ENCODE measurements at places on chromosomes 4 and X. TPM values are rescaled to one million over a fixed set of nuclear protein-coding genes. Genes with fewer than 3 reads are reported as not detected.

The GSX2 gene
- total RNA-seq: not detected

DNA sequence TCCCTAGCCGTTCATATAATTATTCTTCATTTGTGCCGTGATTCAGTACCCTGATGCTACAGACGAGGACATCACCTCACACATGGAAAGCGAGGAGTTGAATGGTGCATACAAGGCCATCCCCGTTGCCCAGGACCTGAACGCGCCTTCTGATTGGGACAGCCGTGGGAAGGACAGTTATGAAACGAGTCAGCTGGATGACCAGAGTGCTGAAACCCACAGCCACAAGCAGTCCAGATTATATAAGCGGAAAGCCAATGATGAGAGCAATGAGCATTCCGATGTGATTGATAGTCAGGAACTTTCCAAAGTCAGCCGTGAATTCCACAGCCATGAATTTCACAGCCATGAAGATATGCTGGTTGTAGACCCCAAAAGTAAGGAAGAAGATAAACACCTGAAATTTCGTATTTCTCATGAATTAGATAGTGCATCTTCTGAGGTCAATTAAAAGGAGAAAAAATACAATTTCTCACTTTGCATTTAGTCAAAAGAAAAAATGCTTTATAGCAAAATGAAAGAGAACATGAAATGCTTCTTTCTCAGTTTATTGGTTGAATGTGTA lies 7.0 kb downstream of the SPP1 start:
- DNase-seq: peak; percentile 7

The MAGEA1 gene
- total RNA-seq: 0.36 TPM

DNA sequence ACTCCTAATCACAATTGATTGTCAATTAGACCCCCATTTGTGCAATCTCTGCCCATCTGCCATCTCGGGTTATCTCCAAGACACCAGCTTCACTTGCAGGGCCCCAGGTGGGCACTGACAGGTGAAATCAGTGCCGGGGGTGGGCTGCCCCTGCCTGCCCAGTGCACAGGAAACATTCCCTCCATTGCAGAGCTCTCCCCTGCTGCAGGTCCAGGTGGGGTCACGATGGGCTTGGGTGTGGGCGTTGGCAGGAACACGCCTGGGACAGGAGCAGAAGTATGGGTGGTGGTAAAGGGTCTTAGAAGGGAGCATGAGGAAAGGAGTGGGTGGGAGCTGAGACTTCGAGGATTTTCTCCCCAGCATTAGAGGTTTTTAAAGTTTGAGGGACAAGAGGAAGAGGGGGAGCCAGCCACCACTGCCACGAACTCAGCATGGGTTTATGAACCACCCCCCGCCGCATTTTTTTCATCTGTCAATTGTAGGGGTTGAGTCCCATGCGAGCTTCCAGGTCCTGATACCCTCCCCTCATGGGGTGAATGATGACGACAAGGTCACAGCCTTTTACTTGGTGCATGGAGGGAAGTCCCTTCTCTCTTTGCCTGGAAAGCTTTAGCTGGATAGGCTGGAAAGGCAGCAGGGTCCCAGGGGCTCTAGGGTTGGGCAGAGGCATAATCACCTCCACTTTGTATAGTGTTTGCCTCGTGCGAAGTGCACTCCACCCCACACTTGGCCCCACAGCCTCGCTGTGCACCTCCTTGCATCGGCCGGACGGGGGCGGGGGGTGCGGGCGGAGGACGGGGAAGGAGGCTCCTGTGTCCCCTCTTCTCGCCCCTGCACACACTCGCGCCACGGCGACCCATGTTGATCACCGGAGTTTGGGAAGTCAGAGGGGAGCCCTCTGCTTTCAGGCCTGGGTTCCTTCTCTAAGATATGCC lies 3.5 kb upstream of the NKX1-1 start:
- DNase-seq: no peak

DNA sequence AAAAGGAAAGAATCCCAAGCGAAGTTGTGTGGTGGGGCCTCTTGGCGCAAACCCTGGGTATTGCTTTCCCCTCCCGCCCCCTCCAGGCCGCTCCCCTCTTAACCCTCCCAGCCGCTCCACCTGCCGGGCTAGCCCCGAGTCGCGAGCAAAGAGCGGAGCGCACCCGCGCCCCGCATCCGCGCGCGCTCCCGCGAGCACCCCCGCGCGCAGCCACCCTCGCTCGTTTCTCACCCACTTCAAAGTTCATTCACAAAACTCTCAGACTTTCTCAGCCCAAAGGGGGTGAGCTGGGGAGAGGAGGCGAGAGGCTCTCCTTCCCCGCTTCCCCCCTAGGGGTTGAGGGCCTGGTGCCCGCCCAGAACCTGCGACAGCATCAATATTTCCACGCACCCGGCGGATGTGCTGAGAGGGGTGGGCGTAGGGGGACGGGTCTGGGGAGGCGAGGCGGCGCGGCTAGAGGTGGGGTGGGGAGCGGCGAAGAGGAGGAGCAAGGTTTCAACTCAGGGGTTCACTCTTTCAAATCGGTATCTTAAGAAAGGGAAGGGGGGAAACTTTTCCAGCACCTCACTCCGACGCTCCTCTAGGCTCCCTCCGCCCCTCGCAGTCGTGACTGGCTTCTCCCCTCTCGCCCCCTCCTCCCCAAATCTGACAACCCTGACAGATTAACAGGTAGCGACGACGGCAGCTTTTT lies 1.8 kb downstream of the MAML3 start:
- DNase-seq: no peak

The UGT2B10 gene
- not detected for total RNA-seq

GRCh38 chr4:181982437-181982836 lies 260.8 kb upstream of the TENM3 start:
- no peak for DNase-seq

GRCh38 chr4:110132816-110133719 lies 65.3 kb downstream of the ELOVL6 start:
- DNase-seq: no peak

The CYTL1 gene
- 24.6 TPM for total RNA-seq

GRCh38 chr4:85717351-85717750 lies 242.4 kb downstream of the ARHGAP24 start:
- peak; percentile 79 for DNase-seq

The HTN3 gene
- total RNA-seq: 0.98 TPM

GRCh38 chr4:66606908-66607307 lies 936.6 kb upstream of the EPHA5 start:
- no peak for DNase-seq

The SPATA18 gene
- total RNA-seq: 1.4 TPM

GRCh38 chr4:15766821-15767220 lies 11.3 kb upstream of the CD38 start:
- no peak for DNase-seq

The ADGRG4 gene
- total RNA-seq: not detected

GRCh38 chrX:95911062-95911461 lies 773.6 kb upstream of the DIAPH2 start:
- DNase-seq: no peak

The TMEM156 gene
- total RNA-seq: 0.12 TPM

GRCh38 chrX:23494741-23495140 lies 160.1 kb downstream of the PTCHD1 start:
- no peak for DNase-seq

- DNase-seq: no peak
These were observed 106.8 kb downstream of the STOX2 start for GRCh38 chr4:184011826-184012380.

GRCh38 chrX:48794911-48795515 lies 6.9 kb upstream of the HDAC6 start:
- DNase-seq: peak; percentile 76

GRCh38 chrX:77453190-77453589 lies 6.0 kb downstream of the FGF16 start:
- no peak for DNase-seq

The NAAA gene
- total RNA-seq: 34.6 TPM

GRCh38 chr4:6125103-6125651 lies 75.2 kb downstream of the JAKMIP1 start:
- no peak for DNase-seq

DNA sequence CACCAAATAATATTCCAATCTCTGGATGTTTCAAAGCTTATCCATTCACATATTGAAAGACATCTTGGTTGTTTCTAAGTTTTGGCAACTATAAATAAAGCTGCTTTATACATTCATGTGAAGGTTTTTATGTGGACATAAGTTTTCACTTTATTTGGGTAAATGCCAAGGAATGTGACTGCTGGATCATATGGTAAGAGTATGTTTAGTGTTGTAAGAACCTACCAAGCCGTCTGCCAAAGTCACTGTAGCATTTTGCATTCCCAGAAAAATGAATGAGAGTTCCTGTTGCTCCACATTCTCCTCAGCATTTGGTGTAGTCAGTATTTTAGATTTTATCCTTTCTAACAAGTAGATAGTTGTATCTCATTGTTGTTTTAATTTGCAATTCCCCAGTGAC lies 1047.7 kb downstream of the C4orf33 start:
- peak; percentile 5 for DNase-seq

GRCh38 chr4:144580430-144580829 lies 65.5 kb upstream of the HHIP start:
- DNase-seq: no peak

- DNase-seq: peak; percentile 6
These were observed 146.3 kb downstream of the LDB2 start for GRCh38 chr4:16752150-16752549.

The ASB12 gene
- not detected for total RNA-seq

GRCh38 chr4:81783558-81783957 lies 311.9 kb upstream of the RASGEF1B start:
- DNase-seq: no peak

All from RPMI7951 (cell line).